Activated CD4-positive, alpha-beta T cell treated with anti-CD3 and anti-CD28 coated beads, Interleukin-2, amount 10 ng/mL, durations not matched to agents 24 days and 14 days (primary cell): ENCODE measurements at places on chromosomes 2 and 18. TPM values are rescaled to one million over a fixed set of nuclear protein-coding genes. Genes with fewer than 3 reads are reported as not detected.

DNA sequence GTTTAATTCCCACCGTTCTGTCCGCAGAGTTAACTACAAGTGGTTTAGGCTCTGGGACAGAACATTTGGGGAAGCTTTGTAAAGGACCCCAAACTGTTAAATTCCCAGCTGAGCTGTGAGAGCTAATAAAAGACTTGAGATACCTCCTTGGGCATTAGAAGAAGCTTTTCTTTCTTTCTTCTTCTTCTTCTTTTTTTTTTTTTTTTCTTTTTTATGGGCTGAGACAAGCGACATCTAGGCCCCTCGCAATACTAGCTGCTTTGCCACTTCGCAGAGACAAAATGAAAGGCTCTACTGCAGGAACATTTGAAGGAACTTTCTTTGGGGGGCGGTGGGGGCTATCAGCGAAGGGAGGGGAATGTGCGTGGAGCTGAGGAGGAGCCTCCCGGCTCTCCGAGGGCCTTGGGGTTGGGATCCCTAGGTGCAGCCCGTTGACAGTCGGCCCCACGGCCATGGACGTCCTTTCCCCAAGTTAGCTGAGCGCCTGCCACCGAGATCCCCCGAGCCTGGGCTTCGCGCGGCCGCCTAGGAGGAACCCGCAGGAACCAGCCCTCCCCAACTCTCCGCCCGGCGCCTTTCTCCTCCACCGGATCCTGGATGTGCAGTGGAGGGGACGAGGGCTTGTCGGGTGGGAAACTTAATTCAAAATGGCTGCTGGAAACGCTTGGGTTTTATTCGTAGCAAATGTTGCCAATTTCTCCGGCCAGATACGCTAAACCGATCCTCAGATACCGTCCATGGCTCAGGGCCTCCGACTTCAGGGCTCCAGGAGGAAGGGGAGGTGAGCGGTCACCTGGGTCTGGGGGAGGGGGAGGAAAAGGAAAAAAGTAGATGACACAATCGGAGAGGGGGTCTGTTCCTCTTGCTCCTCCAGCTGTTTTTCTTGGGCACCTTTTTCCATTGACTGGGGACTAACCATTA lies 4.2 kb downstream of the MEIS1 start:
- peaks cover 2% of the 10 kb centered on the region for H3K36me3 ChIP-seq
- DNase-seq: no peak
- no peak overlapping the region for H3K4me3 ChIP-seq
- H3K27ac ChIP-seq: no peak overlapping the region

Gene HOXD9
- total RNA-seq: not detected in 2 replicates

GRCh38 chr2:226396541-226396940 lies 403.1 kb downstream of the IRS1 start:
- no peak overlapping the region for H3K4me3 ChIP-seq
- peaks cover 2% of the 10 kb centered on the region for H3K27me3 ChIP-seq
- no peak for DNase-seq

- no peak overlapping the region for H3K4me3 ChIP-seq
- H3K27ac ChIP-seq: no peak overlapping the region
- DNase-seq: no peak
Observed at GRCh38 chr2:159078443-159078842, 110.0 kb downstream of the TANC1 start.

Gene ST3GAL5
- total RNA-seq: 13.3 and 14.6 TPM in 2 replicates
